Adrenal gland (tissue), 19 donors: ENCODE measurements at places on chromosomes 5 and 9. TPM values are rescaled to one million over a fixed set of nuclear protein-coding genes. Genes with fewer than 3 reads are reported as not detected.

SHC3 gene
- total RNA-seq: 21.8 TPM

ENTPD2 gene
- total RNA-seq: not detected

PPIC gene
- total RNA-seq: 17.0 TPM

GRCh38 chr5:132012371-132013005 is 1.0 kb upstream of the ACSL6 start:
- no peak overlapping the region for H3K27ac ChIP-seq
- H3K36me3 ChIP-seq: no peaks in the 10 kb centered on the region
- DNase-seq: peak; percentile 33

GRCh38 chr9:33265211-33265865 is 489 bp downstream of the CHMP5 start:
- peak; percentile 21 for DNase-seq
- H3K4me1 ChIP-seq: peaks cover 17% of the 10 kb centered on the region
- H3K4me3 ChIP-seq: no peak overlapping the region
- peaks cover 60% of the 10 kb centered on the region for H3K36me3 ChIP-seq
- H3K27ac ChIP-seq: no peak overlapping the region

- H3K4me1 ChIP-seq: no peaks in the 10 kb centered on the region
- H3K27me3 ChIP-seq: no peaks in the 10 kb centered on the region
- no peak for DNase-seq
- H3K36me3 ChIP-seq: no peaks in the 10 kb centered on the region
- H3K27ac ChIP-seq: no peak overlapping the region
Measured at GRCh38 chr5:106163233-106163632, 1507.5 kb downstream of the EFNA5 start.

DNA sequence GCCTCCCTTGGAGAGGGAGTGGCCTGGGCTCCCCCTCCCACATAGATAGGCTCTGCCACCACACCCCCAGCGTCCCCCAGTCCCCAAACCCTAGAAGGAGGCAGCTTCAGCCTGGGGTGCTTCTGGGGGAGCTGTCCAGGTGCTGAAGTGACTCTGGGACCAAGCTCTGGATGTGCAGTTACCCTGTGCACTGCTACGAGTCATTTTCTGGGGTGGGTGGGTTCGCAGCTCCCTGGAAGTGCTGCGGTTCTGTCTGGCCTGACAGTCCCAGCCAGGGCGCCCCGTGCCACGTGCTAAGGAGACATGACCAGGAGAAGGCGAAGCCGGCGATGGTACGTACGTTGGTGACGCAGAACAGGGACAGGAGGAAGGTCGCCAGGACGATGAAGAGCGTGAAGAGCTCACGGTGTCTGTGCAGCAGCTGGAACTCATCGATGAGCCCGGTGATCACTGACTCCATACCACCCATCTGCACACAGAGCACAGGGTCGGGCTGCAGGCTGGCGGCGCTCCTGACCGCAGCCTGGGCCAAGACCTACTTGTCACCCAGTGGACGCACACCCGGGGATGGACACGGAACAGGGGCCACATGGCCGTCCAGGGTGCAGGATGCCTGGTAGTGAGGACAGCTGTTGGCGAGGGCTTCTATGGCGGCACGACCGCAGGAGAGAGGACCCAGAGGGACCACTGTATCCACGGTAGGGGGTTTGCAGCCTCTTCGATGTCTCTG is 35.7 kb downstream of the SLC6A3 start:
- no peak overlapping the region for H3K27ac ChIP-seq
- no peak for DNase-seq
- H3K4me1 ChIP-seq: no peaks in the 10 kb centered on the region

- H3K4me3 ChIP-seq: no peak overlapping the region
- H3K27me3 ChIP-seq: no peaks in the 10 kb centered on the region
- H3K27ac ChIP-seq: no peak overlapping the region
- DNase-seq: no peak
- no peaks in the 10 kb centered on the region for H3K4me1 ChIP-seq
Measured at GRCh38 chr9:81609782-81610739, 79.3 kb downstream of the TLE1 start.

DNA sequence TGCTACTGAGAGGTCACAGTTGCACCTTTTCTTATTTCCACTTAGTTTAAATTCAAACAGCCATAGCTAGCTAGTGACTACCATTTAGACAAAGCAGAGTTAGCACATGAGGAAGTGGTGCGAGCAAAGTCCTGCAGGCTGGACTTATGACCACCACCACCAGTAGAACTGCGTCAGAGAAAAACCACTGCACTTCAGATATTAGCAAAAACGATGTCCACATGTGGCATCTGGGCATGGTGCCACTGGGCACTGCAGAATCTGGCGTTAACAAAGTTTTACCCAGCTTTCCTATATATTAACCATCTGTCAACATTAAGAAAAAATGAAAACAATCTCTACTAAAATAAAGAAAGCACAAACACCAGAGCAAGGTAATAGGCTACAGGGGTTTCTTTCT is 80.1 kb downstream of the SPTLC1 start:
- no peaks in the 10 kb centered on the region for H3K36me3 ChIP-seq
- no peak overlapping the region for H3K4me3 ChIP-seq
- no peak for DNase-seq
- H3K27me3 ChIP-seq: no peaks in the 10 kb centered on the region
- H3K4me1 ChIP-seq: no peaks in the 10 kb centered on the region

- no peaks in the 10 kb centered on the region for H3K27me3 ChIP-seq
- no peaks in the 10 kb centered on the region for H3K4me1 ChIP-seq
- H3K4me3 ChIP-seq: no peak overlapping the region
Measured at GRCh38 chr9:7117676-7118561, 360.1 kb downstream of the KDM4C start.
